Effector CD8-positive, alpha-beta T cell (primary cell): ENCODE measurements at places on chromosomes 7 and 10.

DNA sequence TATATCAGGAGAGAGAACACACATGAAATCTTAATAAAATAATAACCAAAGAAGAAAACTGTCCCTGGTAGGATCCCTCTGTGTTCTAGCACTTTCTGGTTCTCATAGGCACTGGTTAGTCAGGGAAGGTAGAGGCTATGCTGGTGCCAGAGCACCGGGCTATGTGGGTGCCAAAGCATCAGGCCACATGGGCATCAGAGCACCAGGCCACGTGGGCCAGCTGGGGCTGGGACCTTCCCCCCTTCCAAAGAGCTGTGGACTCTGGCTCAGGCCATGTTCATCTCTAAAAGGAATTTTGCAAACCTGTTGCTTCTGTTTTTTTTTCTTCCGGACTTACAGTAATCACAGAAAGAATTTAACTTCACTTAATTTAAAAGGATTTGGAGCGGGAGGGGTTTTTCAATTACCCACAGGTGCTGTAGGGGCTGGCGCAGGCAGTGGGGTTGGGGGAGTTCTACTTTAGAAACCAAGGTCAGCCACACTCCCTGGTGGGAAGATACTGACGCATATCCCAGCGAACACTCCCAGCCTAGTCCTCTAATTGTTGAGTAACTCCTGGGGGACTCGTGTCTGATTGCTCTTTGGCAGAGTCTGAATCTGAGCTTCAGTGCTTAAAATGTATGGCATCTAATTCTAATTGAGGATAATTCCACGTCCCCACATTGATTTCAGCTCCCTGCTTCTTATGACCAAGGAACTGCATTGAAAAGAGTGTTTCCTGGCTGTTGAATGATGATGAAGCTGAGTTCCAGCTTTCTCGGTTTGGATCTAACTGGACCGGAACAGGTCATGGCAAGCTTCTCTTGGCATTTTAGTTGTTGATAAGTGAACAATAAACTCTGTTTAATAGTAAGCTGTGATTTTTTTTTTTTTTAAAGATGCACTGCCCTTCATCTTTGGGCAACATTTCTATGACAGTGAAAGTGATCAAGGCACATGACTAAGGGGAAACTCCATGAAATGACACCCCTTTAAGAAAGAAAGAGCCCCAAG is 110.7 kb upstream of the FZD8 start:
- DNase-seq: no peak

- DNase-seq: no peak
Measured at GRCh38 chr10:75407713-75408508, 6.3 kb upstream of the ZNF503 start.

- no peak for DNase-seq
Measured at GRCh38 chr10:73871295-73872189, 2.8 kb downstream of the CAMK2G start.

- DNase-seq: no peak
Measured at GRCh38 chr10:24505759-24506158, 217.9 kb downstream of the ARHGAP21 start.

DNA sequence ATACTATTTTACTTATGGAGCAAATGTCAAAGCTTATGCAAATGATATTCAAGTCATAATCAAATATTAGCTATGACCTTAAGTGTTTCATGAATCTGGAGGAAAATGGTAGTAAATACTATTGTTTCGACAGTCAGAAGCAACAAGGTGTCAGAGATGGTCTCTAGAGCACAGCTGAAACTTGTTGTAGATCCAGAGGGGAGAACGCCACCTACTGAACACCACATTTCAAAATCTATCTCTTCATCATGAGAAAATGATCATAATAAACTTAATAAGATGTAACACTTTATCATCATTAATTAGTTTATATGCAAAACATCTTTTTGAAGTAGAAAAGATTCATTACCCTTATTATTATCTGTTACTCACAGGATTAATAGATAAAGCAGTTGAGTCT is 418.7 kb downstream of the GATA3 start:
- DNase-seq: no peak

DNA sequence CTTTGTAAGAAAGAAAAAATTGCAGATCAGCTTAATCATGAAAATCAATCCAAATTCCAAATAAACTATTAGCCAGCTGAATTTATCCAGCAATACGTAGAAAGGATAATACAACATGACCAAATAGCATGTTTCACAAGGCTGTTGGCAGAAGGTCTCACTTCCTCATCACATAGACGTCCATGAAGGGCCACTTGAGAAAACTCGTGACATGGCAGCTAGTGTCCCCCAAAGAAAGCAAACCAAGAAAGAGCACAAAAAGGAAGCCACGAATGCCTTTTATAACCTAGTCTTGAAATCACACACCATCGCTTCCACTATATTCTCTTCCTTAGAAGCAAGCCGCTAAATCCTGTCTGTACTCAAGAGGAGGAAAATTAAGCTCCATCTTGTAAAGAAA is 105.6 kb upstream of the NRBF2 start:
- no peak for DNase-seq

DNA sequence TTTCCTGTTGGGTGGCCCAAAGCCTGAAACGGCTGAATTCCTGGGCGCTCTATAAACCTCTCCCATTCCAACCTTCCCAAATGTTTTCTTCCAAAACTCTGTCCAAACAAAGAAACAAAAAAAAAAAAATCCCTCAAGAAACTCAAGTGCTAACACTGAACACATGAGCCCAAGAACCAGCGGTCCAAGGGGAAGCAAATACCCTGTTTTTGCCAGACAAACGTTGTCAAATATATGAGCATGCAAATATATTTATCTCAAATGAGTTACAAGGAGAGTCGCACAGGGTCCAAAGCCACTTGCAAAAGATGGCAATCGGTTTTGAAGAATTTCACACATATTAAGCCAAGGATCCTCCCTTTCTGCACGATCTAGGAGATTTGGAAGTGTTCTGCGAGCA is 23.3 kb upstream of the EMX2 start:
- DNase-seq: no peak
